ENCODE measurements at places on chromosomes 5 and 9.

DNA sequence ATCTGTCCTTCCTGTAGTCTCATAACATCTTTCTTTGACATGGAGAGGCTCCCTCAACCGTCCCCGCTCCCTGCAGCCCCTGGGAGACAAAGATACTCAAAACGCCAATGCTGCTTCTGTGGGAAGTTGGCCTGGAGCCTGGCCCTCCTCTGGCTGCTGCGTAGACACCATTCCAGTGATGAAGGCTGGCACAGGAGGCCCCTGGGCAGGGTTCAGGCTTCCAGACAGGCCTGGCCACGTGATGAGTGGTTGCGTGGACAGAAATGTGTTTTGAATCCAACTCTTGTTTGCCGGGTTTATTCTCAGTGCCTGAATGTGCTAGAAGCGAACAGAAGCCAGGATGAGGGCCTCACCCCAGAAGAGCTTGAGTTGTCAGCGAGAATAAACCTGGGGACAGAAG, 43.2 kb upstream of the NKX2-5 start:
- DNase-seq = no peak

DNA sequence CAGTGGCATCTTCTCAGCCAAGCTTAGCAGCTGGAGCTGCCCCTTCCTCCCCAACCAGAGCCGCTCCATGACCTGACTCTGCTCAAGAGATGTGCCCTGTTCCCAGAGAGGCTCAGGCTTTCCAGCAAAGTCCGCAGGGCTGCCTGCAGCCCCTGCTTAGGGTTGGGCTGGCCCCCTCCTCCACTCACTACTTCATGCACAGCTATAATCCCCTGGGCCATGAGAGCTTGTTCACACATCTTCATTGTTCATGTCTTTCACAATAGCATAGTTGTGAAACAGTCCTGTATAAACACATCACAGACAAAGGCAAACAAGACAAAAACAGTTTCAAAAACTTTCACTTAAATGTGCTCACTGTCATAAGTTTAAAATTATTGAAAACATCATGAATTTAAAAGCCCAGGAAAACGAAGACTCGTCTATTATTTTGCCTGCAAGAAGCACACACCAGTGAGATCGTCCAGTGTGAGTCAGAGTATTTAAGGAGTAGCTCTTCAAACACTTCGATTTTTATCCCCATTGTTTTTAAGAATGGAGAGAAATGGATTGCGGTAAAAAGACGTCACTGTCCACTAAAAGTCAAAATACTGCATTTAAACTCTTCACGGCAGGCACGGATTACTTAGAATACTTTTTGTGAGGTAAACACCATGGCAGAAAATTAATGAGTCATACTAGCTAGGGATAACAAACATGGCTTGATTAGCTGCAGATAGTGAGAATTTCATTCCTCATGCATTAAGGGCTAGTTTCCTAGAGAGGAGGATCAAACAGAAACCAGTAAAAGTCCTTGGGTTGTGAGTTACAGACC, 40.7 kb upstream of the S1PR3 start:
- DNase-seq = no peak

GRCh38 chr9:88572684-88573083, 37.7 kb downstream of the NXNL2 start:
- DNase-seq = no peak

DNA sequence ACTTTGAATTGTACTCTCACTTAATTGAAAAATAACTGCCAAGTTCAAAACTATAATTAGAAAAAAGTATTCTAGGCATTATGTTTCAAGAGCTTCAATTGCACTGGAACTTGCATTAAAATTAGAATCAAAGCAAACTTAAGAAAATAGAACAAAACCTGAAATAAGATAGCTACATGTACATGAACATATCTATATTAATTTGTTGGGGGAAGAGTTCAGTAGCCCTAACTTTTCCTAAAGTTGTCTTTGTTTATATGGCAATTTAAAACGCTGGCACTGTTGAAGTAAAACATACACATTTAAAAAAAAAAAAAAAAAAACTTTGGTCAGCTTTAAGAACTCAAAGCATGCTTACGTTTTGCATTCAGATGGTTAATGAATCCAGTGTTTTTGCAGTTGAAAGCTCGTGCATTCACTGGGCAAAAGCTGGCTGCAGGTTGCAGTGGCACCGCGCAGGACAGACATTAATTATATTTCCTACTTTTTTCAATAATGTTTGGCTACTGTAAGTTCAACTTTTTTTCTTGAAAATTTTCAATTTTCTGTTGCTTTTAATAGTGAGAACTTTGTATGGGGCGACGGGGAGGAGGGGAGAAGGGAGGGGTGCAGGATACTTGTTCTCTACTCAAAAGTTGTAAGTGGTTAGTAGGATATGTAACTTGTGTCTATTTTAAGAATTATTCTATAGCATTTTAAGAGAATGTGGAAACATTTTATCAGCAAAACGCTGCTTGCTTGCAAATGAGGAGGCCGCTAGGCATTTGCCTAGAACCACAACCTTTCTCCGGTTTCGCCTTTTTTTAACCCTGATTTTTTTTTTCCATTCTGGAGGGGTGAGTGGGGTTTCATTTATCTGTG, 3.9 kb downstream of the NR2F1 start:
- no peak for DNase-seq

DNA sequence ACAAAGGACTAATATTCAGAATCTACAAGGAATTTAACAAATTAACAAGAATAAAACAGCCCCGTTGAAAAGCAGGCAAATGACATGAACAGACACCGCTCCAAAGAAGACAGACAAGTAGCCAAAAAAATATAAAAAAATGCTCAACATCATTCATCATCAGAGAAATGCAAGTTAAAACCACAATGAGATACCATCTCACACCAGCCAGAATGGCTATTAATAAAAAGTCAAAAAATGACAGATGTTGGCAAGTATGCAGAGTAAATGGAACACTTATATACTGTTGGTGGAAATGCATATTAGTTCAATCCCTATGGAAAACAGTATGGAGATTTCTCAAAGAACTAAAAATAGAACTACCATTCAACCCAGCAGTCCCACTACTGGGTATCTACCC, 302.7 kb upstream of the RGMB start:
- DNase-seq = no peak
